ACHN (cell line): ENCODE measurements at places on chromosomes 11 and 22.
A peak's percentile ranks its signal among the peaks of the same experiment; 100 is the strongest.

- DNase-seq = peak; percentile 87
Observed at GRCh38 chr11:68257477-68258362, 14.1 kb downstream of the C11orf24 start.

GRCh38 chr11:12330485-12331231 is 46.7 kb upstream of the PARVA start:
- no peak for DNase-seq

GRCh38 chr11:68106165-68106940 is 14.8 kb downstream of the CHKA start:
- DNase-seq = peak; percentile 79

DNA sequence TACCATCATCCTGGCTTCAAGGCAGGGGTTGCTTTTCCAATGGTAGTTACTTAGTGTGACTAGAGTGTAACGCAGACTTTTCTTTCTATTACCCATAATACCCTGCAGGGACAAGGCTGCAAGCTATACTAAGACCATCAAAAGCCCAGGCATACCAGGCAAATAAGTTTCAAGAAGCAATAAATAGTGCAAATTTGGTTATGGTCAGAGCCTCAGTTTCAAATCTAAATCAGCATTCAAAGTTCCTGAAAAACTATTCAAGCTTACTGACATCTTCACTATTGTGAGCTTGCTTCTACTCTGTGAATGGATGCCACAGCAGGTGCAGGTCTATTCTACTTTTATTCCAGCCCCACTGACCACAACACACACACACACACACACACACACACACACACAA is 2.5 kb upstream of the HBB start:
- no peak for DNase-seq

- DNase-seq = no peak
Observed at GRCh38 chr11:97963528-97964331, 1057.0 kb upstream of the CNTN5 start.

DNA sequence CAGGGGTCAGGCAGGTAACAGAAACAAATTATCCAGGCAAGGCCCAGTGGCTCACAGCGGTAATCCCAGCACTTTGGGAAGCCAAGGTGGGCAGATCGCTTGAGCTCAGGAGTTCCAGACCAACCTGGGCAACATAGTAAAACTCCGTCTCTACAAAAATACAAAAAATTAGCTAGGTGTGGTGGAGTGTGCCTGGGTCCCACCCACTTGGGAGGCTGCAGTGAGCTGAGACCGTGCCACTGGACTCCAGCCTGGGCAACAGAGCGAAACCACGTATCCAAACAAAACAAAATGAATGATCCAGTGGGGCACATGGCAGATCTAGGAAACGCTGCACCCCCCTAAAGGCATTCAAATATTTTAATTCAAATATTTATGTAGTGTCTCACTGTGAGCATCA is 9.9 kb downstream of the NUMA1 start:
- DNase-seq = peak; percentile 43

DNA sequence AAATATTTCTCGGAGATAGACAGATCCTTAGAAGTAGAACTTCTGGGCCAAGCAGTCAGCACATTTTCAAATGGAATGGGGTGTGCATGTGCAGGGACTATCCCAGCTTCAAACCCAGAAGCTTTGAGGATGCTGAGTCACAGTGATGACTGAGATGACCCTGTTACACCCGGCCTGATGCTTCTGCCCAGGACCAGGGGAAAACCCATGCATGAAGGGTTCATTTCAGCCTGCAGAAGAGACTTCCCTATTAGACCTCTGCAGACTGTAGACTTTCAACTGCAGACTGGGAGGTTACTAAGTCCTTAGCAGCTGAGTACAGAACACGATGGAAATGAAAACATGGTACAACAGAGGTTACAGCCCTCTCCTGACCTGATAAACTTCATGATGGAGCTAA is 3.6 kb upstream of the OR2AT4 start:
- DNase-seq = peak; percentile 19

GRCh38 chr11:76777876-76778275 is 5.3 kb upstream of the TSKU start:
- no peak for DNase-seq

DNA sequence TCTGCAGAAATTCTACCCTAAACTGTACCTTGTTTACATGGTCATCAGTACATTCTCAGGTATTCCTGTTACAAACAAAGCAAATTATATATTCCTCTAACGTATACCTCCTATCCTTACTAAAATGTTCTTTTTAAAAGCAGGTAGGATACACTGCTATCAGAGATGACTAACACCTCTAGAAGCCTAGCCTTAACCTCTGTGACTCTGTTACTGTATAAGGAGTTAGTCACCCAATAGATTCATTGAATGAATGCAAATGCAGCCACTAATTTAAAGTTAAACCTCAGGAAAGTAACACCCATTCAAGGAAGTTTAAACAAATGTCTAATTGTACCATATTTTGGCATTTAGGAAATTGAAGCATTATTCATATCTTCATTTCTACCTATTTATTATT is 82.2 kb downstream of the FCHSD2 start:
- no peak for DNase-seq

- no peak for DNase-seq
Observed at GRCh38 chr22:26170112-26170492, 840 bp downstream of the SEZ6L start.

- no peak for DNase-seq
Observed at GRCh38 chr11:68498321-68498720, 37.8 kb downstream of the PPP6R3 start.

- no peak for DNase-seq
Observed at GRCh38 chr22:33894515-33894914, 25.8 kb downstream of the LARGE1 start.

DNA sequence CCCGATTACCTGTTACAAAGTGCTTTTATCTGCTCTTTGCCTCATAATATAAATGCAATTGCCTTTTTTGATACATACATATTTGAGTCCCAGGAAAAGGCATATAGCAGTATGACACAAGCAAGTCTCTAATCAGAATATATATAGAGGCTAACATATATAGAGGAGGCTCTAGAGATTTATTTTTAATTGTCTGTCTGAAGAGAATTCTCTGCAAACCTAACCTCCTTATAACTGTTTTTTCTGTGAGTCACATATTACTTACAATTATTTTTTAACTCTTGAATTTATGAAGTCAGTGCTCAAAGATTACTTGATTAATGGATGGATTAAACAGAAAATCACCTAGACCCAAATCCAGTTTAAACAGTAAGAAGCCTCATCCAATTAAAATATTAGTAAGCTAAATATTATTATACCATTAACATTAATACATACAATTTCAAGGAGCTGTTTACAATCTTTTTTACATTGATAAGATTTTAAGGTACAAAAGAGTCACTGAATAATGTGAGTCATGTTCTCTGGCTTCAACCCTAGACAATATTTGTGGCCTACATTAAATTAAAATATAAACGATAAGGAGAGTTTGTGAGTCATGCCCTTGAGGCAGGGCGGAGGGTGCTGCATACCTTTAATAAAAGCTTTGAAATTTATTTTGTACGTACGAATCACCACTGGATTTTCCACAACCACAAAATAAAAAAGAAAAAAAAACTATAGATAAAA is 19.2 kb upstream of the MMP13 start:
- peak; percentile 35 for DNase-seq

GRCh38 chr11:3732671-3733436 is 61.7 kb upstream of the CHRNA10 start:
- DNase-seq = no peak

- no peak for DNase-seq
Observed at GRCh38 chr11:56700242-56700913, 1.5 kb downstream of the OR9G1 start.

DNA sequence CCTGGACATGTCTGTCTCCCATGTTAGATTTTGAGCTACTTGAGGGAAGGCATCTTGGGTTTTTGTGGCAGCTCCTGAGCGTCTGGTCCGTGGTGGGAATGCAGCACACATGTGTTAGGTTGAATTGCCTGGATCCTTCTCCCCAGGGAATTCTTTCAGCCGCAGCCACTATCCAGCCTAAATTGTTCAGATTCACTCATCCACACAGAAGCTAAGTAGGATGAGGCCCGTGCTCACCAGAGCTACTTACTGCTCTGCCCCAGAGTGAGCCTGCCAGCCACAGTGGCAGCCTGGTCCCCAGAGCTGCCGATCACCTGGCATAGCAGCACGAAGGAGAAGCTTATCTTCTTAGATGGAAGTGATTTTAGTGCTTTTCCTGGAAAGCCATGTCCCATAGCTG is 34.4 kb upstream of the SORL1-AS1 start:
- no peak for DNase-seq

DNA sequence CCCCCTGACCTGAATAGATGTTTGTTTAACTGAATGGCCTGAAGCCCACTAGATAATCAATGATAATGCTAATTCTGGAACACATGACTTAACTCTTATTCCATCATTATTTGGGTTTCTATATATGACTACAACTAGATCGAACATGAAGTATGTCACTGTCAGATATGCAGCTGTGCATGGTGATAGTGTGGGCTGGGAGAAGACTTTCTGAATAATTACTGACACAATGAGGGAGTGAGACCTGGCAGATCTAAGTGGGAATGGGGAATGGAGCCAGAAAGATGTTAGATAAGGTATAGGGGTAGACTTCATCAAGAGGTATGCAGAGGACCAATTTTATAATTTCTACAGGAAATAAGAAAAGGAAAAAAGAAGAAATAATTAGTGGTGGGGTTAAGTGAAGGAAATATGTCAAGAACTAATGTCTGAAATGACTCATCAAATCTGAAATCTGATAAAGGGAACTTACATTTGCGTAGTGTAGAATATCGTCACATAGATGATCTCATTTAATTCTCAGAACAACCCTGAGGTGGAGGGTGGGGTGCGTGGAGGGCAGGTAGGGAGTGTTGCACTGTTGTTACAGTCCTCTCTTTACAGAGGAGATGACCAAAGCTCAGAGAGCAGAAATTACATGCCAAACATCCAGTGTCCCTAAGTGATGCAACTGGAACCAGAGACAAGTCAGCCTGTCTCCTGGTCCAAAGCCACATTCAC is 68.2 kb upstream of the EED start:
- DNase-seq = no peak

DNA sequence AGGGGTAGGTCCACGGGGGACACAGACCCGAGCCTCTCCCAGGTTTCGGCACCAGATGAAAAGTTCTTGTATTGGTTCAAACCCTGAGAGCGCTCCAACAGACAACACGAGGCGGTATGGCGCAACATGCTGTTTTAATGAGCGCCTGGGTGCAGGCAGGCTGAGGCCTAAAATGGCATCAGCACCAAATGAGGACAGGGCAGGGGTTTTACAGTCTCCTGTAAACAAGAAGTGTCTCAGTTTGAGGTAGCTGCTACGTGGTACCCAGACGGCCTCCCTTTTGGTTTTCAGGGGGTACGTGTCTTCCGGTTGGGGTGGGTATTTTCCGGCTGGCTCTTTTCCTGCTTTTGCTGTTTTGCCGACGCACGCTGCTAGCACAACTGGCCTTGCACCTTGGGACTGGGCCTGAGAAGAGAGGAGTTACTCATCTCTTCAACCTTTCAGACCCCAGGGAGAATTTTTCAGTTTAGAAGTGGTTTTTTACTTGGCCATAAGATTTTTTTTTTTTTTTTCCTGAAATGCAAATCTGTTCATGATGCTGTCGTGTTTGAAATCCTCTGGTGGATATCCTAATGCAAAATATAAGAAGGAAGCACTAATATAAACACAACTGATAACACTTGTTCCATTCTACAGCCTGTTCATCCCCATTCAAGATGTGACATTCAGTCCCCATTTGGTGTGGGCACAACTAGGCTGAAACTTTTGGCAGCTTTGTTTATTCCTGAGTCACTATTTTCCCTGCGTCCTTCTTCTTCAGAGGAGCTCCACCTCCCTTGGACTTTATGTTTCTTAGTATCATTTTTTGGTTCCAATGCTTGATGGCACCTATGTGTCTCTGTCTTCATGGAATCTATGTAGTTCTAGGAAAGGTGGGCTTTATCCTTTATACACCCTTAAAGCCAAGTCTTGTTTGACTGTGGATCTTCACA is 6.5 kb downstream of the PPFIBP2 start:
- no peak for DNase-seq

DNA sequence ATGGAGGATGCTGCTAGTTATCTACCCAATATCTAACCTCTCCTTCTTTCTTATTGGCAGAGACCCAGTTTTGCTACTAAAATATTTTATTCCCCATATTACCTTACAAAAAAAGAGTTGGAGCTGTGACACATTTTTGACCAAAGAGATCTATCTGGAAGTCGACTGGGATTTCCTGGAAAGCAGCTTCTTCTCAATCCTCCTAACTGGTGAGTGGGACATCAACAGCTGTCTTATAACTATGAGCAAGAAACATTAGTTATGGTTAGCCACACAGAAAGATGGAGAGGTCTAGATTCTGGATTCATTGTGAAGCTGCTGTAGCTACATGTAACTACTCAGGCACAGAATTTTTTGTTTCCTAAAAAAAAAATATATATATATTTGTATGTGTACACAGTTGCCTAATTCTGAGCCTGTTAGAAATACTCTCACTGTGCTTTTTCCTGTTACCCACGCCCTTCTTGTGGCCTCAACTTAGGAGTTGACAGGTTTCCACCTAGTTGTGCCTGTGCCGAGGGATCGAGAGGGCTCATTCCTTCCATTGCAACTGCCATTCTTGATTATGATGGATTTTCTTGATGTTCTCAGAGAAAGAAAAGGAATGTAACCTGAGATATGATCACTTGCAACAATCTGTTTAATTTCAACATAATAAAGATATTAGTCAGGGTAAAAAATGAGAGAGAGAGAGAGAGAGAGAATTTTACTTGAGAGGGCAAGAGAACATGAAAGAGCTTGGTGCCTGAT is 142.0 kb downstream of the SLC17A6 start:
- DNase-seq = no peak

GRCh38 chr11:45658292-45658991 is 7.0 kb downstream of the CHST1 start:
- no peak for DNase-seq

- DNase-seq = no peak
Observed at GRCh38 chr11:71311928-71312510, 59.6 kb upstream of the SHANK2 start.

- no peak for DNase-seq
Observed at GRCh38 chr11:64686466-64687170, 36.4 kb downstream of the NRXN2 start.

DNA sequence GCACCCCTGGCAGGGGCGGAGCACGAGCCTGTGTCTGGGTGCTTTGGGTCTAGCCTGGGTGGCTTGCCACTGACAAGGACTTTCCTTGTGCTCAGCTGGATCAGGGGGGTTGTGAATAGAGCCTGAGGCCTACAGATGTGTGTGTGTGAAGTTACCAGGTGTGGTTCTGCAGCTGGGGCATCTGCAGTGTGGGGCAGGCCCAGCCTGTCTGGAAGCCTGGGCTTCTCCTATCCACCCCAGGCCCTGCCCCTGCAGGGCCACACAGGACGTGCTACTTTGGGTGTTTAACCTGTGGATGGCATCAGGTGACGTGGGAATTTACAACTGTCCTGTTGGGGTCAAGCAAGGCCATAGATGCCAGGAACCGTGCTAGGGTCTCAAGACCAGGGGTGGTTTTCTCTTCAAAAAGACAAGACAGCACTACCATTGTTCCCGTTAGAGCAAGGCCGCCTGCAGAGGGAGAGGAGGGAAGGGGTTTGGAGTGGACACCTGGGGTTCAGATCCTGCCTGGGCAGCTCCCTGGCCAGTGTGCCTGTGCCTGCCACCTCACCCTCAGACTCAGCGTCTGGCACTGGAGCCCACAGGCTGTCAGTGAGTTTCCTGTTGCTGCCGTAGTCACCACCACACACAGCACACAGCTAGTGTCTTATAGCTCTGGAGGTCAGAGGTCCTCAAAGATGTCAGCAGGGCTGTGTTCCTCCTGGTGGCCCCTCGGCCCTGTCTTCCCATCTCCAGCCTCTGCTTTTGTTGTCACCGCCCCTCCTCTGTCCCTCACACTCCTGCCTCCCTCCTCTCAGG is 31.6 kb downstream of the CTTN start:
- DNase-seq = no peak

- DNase-seq = no peak
Observed at GRCh38 chr11:130162733-130163132, 3.2 kb downstream of the ST14 start.
